WTC11 (cell line): ENCODE measurements at places on chromosomes 7 and 10. TPM values are rescaled to one million over a fixed set of nuclear protein-coding genes. Genes with fewer than 3 reads are reported as not detected.

Gene SMARCD3
- total RNA-seq = 5.8 to 9.0 TPM (median 5.9 TPM) in 3 replicates

Gene CTAGE8
- 5.6 to 8.4 TPM (median 7.9 TPM) in 3 replicates for total RNA-seq

Gene LEP
- total RNA-seq = not detected in 3 replicates

Gene PHTF2
- 17.9 to 20.1 TPM (median 19.7 TPM) in 3 replicates for total RNA-seq

Gene SNX13
- total RNA-seq = 27.5 to 30.0 TPM (median 29.3 TPM) in 3 replicates

Gene AOAH
- 0.31 to 0.34 TPM in 2 of 3 replicates, not detected in the other for total RNA-seq

Gene PRXL2A
- total RNA-seq = 46.6 to 56.5 TPM (median 52.4 TPM) in 3 replicates

- no peaks in the 10 kb centered on the region for H3K36me3 ChIP-seq
- H3K27me3 ChIP-seq = peaks cover 13% of the 10 kb centered on the region
- H3K4me1 ChIP-seq = peaks cover 89% of the 10 kb centered on the region
Observed at GRCh38 chr7:111094419-111094818, 3.5 kb downstream of the LRRN3 start.

GRCh38 chr7:43701500-43701854 lies 27.8 kb downstream of the COA1 start:
- no peak overlapping the region; the same call in 1 of the 2 replicates for H3K4me3 ChIP-seq
- no peak for DNase-seq
- H3K36me3 ChIP-seq = peaks cover 30% of the 10 kb centered on the region
- no peaks in the 10 kb centered on the region for H3K27me3 ChIP-seq
- H3K27ac ChIP-seq = peak overlapping the region; percentile 84

DNA sequence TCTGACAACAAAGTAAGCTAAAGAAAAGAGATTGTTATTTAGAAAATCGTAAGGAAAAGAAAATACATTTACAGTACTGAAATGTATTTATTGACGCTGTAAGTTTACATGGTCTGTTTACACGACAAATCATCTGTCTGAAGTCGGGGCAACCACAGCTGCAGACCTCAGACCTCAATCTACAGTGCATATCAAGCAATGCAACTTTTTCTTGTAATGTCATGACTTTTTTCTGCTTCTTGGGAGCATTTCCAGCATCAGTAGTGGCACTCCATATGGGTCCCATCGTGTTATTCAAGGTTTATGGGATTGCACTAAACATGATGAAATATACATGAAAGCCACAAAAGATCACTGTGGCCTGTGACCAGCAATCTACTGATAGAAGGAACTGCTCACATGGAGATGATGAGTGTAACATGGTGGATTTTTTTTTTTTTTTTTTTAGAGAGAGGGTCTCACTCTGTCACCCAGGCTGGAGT lies 77.1 kb downstream of the MTPN start:
- no peak overlapping the region for H3K4me3 ChIP-seq
- no peak overlapping the region for H3K27ac ChIP-seq
- H3K4me1 ChIP-seq = peaks cover 7% of the 10 kb centered on the region; the same call in 1 of the 2 replicates

DNA sequence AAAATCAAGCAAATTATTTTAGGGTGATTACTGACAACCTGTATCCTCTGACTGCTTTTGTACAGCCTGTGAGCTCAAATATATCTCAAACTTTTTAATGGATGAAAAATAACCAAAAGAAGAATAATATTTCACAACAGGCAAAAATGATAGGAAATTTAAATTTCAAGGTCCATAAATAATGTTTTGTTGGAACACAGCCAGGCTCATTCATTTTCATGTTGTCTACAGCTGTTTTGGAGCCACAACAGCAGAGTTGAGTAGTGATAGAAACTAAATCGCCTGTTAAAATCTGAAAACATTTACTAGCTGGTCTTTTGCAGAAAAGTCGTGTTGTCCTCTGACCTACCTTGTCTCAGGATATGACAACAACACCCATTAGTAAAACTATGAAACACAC lies 75.9 kb downstream of the GLI3 start:
- H3K36me3 ChIP-seq = no peaks in the 10 kb centered on the region
- H3K27me3 ChIP-seq = no peaks in the 10 kb centered on the region
- no peak overlapping the region for H3K4me3 ChIP-seq

DNA sequence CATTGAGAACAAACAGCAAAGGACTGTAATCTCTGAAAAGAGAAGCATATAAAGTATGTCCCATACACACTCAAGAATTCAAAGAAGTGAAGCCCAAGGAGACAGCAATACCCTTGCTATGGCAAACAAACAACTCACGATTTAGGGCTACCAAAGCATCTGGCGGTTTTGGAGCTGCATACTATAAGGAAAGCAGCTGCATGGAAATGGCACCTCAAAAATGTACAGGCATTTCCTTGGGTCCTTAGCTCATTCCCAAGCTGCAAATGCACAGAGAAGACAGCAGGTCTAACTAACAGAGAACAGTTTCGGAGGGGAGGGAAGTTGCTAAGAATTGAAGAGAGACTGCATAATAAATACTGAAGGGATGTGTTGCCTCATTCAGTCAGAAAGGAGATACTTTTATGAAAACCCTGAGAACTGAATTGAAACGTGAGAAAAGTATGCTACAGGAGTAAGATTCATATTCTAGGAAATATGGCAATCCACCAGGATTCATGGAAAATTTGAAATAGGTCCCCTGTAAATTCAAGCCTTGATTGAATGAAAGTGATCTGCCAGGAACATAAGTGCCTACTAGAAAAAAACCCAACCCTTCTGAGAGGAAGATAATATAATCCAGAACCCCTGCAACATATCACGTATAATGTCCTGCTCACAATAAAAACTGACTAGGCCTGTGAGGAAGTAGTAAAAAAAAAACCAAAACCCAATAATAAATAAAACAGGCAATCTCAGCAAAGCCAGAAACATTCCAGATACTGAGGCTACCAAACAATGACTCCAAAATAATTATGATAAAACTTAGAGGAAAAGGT lies 36.4 kb downstream of the CUBN start:
- no peaks in the 10 kb centered on the region for H3K27me3 ChIP-seq
- no peaks in the 10 kb centered on the region for H3K36me3 ChIP-seq
- no peak for DNase-seq
- H3K27ac ChIP-seq = no peak overlapping the region
- no peak overlapping the region for H3K4me3 ChIP-seq

DNA sequence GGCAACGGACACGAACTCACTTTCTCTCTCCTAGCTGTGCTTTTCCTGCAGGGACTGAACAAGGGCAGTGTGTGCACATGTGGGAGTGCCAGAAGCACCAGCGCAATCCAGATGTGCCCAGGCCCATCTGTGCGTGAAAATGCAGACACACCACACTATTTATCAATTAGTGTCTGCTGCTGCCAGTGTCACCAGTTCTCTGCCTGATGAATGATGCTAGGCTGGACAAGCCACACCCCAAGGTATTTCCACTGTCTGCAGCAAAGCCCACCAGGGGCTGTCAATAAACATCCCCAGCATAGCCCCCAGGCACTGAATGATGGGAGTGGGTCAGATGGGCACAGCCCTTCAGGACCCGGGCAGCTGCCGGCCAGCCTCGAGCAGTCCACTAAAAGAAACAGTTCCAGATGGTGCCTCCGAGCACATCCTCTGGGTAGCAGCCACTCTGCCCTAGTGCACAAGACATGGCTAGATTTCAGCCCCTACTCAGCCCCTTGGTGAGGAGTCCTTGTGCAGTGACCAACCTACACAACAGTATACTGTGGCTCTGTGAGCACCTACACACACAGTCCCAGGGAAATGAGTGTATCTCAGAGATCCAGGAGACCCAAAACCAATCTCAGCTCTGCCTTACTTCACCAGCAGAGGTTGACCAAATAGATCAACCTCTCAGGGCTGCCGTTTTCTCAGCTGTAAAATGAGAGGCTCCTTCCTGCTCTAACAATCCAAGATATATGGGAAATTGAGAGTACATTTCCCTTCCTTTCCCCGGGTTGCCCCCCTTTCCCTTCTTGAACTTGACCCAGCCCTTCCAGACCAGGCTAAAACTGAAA lies 314.7 kb downstream of the PLXNA4 start:
- no peak overlapping the region for H3K27ac ChIP-seq
- DNase-seq = no peak
- H3K4me1 ChIP-seq = peaks cover 3% of the 10 kb centered on the region
- no peak overlapping the region for H3K4me3 ChIP-seq
- H3K36me3 ChIP-seq = no peaks in the 10 kb centered on the region

- H3K36me3 ChIP-seq = no peaks in the 10 kb centered on the region
- no peak overlapping the region for H3K27ac ChIP-seq
- H3K4me3 ChIP-seq = no peak overlapping the region
- H3K4me1 ChIP-seq = peaks cover 13% of the 10 kb centered on the region
- H3K27me3 ChIP-seq = peaks cover 21% of the 10 kb centered on the region
Observed at GRCh38 chr7:945556-946255, 8.8 kb downstream of the ADAP1 start.

GRCh38 chr10:22670788-22671187 lies 43.6 kb downstream of the PIP4K2A start:
- no peaks in the 10 kb centered on the region for H3K27me3 ChIP-seq
- no peak for DNase-seq
- no peak overlapping the region for H3K4me3 ChIP-seq
- H3K27ac ChIP-seq = no peak overlapping the region
- H3K36me3 ChIP-seq = no peaks in the 10 kb centered on the region

- no peak overlapping the region for H3K27ac ChIP-seq
- H3K4me1 ChIP-seq = peaks cover 37% of the 10 kb centered on the region
- no peaks in the 10 kb centered on the region for H3K27me3 ChIP-seq
Observed at GRCh38 chr7:105028004-105028403, 14.0 kb downstream of the KMT2E start.

- no peaks in the 10 kb centered on the region; the same call in 1 of the 2 replicates for H3K27me3 ChIP-seq
- H3K36me3 ChIP-seq = no peaks in the 10 kb centered on the region
- DNase-seq = no peak
- no peak overlapping the region for H3K4me3 ChIP-seq
- peaks cover 5% of the 10 kb centered on the region for H3K4me1 ChIP-seq
Observed at GRCh38 chr7:116554436-116554835, 29.6 kb downstream of the CAV1 start.

DNA sequence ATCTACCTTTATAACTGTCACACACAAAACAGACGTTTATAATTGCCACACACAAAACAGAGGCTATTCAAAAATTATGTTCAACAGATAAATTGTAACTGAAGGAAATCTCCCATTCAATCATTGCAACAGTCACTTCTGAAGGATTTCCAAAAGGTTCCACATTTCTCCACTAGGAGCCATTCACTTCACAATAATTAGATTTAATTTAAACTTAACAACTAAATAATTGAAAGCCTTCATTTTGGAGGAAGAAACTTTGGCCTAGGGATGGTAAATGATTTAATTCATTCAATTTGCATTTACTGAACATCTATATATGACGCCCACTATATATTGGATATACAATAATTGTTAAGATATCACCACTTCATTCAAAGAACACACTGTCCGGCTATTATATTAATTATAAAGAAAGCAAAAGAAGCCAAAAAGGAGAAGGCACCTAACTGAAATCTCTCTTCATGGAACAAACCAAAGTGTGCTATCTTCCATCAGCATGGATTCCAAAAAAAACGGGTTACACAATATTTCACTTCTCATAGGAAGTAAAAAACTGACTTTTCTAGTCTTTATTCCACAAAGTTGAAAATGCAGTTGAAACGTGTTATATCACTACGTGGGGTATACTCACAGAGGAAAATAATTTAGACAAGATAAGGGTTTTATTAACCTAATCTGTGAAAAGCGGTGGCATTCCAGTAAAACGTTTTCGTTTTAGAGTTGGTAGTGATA lies 1.7 kb downstream of the ATAD1 start:
- peaks cover 14% of the 10 kb centered on the region for H3K36me3 ChIP-seq
- 0 out of 2 replicates have a peak overlapping the region, but pooled peaks have one; percentile 54 for H3K27ac ChIP-seq
- peak overlapping the region; percentile 95 for H3K4me3 ChIP-seq
- H3K27me3 ChIP-seq = peaks cover 5% of the 10 kb centered on the region; the same call in 1 of the 2 replicates
- peaks cover 26% of the 10 kb centered on the region for H3K4me1 ChIP-seq

- peaks cover 14% of the 10 kb centered on the region for H3K4me1 ChIP-seq
- DNase-seq = no peak
- H3K36me3 ChIP-seq = no peaks in the 10 kb centered on the region
- H3K4me3 ChIP-seq = no peak overlapping the region
Observed at GRCh38 chr10:82212753-82213152, 337.8 kb downstream of the NRG3 start.

- no peak for DNase-seq
- H3K4me3 ChIP-seq = no peak overlapping the region
- peaks cover 22% of the 10 kb centered on the region for H3K4me1 ChIP-seq
- H3K27ac ChIP-seq = peak overlapping the region; percentile 4; the same call in 1 of the 2 replicates
- H3K27me3 ChIP-seq = no peaks in the 10 kb centered on the region; the same call in 1 of the 2 replicates
Observed at GRCh38 chr7:105602325-105603305, 21.3 kb upstream of the EFCAB10 start.

GRCh38 chr7:12692479-12693259 lies 5.2 kb downstream of the ARL4A start:
- H3K36me3 ChIP-seq = no peaks in the 10 kb centered on the region
- no peaks in the 10 kb centered on the region for H3K27me3 ChIP-seq
- DNase-seq = no peak
- H3K4me3 ChIP-seq = no peak overlapping the region
- H3K27ac ChIP-seq = peak overlapping the region; percentile 12

DNA sequence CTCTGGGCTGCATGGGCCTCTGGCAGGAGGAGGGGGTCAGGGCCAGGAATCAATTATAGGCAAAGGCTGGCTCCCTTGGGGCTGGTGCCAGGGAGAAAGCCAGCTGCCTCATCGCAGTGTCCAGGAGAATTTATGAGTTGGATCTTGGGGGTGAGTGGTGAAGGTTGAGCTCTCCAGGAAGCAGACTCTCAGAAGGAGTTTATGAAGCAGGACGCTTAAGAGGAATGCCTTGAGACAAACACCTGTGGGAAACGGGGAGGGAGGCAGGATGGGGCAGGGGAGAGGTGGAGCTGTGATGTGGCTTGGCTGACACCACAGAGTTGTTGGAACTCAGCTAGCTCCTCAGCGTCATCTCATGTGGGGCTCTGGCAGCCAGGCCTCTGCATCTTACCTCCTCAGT lies 428.5 kb downstream of the RPS24 start:
- DNase-seq = no peak
- no peak overlapping the region for H3K4me3 ChIP-seq
- H3K4me1 ChIP-seq = peaks cover 15% of the 10 kb centered on the region
- no peaks in the 10 kb centered on the region for H3K27me3 ChIP-seq
- no peak overlapping the region for H3K27ac ChIP-seq
- H3K36me3 ChIP-seq = no peaks in the 10 kb centered on the region

GRCh38 chr7:36929791-36930190 lies 205.5 kb upstream of the AOAH start:
- no peak overlapping the region for H3K27ac ChIP-seq
- peaks cover 17% of the 10 kb centered on the region for H3K4me1 ChIP-seq
- no peaks in the 10 kb centered on the region for H3K36me3 ChIP-seq

DNA sequence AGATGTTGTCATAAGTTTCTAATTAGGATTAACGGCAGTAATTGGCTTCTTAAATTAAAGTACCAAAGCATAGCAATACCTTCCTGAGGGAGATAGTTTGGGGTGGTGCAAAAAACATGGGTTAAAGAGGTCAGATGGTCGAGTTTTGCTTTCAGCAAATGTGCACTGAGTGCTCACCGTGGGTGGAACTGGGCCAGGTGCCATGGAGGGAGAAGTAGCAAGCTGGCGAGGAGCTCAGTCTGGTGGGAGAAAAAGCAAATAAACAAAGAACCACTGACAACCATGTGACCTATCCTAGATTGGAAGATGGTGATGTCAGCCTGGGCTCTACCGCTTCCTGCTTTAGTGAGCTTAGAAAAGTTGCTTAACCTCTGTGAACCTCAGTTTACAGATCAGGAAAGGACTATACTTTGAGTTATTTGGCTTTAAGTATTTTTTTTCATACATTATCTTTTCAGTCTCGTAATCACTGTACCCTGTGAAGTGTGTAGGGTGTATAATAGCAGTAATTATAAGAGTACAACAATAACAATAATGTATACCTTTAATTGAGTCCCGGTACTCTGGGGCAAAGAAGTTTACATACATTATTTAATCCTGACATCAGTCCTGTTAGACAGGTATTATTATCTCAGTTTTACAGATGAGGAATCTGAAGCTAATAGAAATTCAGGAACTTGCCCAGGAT lies 69.0 kb upstream of the PDCD4 start:
- H3K4me3 ChIP-seq = no peak overlapping the region
- H3K36me3 ChIP-seq = no peaks in the 10 kb centered on the region
- H3K4me1 ChIP-seq = peaks cover 3% of the 10 kb centered on the region
- no peak overlapping the region for H3K27ac ChIP-seq
